Left renal cortex interstitium (tissue), 4 donors: ENCODE measurements at places on chromosomes 5 and 9.

GRCh38 chr9:113580954-113581311 is 117.4 kb downstream of the RGS3 start:
- no peak for DNase-seq

GRCh38 chr5:77751328-77752023 is 24.7 kb downstream of the TBCA start:
- no peak for DNase-seq

DNA sequence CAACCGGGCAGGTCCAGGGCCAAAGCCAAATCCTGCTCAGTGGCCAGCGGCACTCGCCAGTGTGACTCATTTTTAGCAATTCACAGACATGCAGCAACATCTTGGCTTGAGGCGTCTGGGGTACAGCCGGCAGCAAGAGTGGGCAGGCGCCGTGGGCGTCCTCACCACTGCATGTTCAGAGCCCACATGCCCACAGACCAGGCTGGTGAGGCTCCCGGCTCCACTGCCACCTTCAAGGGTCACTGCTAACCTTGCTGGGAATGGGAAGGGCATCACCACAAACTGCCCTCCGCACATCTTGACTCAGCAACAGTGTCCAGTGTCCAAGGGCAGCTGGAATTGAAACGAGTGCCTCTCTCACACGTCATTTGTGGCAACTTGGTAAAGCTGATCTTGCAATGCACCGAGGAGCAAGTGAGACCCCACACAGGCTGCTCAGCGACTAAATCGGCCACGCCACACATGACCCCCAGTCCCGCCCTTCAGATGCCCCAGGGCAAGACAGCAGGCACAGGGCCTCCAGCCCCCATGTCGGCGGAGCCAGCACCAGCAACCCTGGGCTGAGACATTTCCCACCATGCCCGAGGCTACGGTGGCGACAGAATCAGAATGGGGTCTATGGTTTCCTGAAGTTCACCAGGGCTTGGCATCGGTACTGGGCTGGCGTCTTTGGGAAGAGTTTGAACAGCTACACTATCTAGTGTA is 140.3 kb downstream of the ROR2 start:
- no peak for DNase-seq

GRCh38 chr5:160297004-160297403 is 15.4 kb downstream of the CCNJL start:
- no peak for DNase-seq

GRCh38 chr9:97405551-97405950 is 6.3 kb upstream of the TDRD7 start:
- DNase-seq, result no peak

- DNase-seq, result no peak
These were observed 1269.2 kb downstream of the EFNA5 start for GRCh38 chr5:106401561-106401960.

- DNase-seq, result no peak
These were observed 277.6 kb downstream of the TMEM38B start for GRCh38 chr9:105971986-105972385.

DNA sequence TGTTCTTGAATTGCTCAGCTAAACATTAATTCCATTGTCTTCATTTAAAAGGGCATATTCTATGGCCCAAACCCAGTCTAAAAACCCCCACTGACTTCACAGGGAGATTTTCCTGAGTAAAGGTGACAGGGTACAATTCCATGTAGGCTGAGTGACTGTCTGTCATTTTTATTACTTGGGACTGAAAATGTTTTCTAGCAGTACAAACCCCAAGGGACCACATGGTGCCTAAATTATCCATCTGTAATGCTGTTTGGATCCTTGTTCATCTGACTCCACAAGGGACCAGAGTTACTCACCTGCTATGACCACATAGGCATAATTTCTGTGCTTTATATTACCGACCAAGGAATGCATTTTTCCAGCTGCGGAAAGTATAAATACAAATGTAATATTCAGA is 349.1 kb downstream of the ZNF608 start:
- DNase-seq, result no peak

DNA sequence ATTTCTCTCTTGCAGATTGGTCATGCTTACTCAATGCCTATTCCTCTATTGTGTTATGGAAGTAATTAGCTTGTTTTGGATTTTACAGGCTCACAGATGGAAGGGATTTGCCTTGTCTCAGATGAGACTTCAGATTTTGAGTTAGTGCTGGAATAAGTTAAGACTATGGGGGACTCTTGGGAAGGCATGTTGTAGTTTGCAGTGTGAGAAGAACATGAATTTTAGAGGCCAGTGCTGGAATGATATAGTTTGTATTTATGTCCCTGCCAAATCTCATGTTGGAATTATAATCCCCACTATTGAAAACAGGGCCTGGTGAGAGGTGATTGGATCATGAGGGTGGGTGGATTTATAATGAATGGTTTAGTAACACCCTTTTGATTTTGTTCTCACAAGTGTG is 6.1 kb upstream of the TUSC1 start:
- no peak for DNase-seq

GRCh38 chr5:145936401-145937131 is at the start of gene SH3RF2:
Gene SH3RF2 (plus strand): TSS chr5:145936578. CDS start chr5:145937929, 1,351 bp downstream.
- DNase-seq, result peak; percentile 71

DNA sequence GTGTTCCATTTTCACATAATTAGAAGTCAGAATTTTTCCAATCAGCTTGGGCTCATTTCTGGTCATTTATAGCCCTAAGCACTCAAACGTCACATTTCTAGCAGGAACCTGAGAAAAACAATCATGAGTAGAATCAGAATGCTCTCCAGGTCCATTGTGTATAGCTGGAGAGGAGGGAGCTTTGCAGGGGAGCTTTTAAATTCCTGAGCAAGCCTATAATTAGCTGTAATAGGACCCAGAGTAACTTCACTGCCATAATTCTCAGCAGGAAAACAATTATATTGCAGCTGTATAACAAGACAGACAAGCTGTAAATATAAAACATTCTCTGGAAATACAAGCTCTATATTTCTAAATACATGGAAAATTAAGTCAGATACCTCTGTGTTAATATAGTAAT is 637.6 kb upstream of the SGCD start:
- no peak for DNase-seq

GRCh38 chr9:73979894-73980264 is 517.3 kb upstream of the RORB start:
- no peak for DNase-seq

- DNase-seq, result no peak
These were observed 179.1 kb downstream of the MUSK start for GRCh38 chr9:110847671-110848070.

- no peak for DNase-seq
These were observed 59.8 kb downstream of the FOXD1 start for GRCh38 chr5:73388740-73389139.

GRCh38 chr5:10964806-10965205 is 203.8 kb upstream of the DAP start:
- no peak for DNase-seq

DNA sequence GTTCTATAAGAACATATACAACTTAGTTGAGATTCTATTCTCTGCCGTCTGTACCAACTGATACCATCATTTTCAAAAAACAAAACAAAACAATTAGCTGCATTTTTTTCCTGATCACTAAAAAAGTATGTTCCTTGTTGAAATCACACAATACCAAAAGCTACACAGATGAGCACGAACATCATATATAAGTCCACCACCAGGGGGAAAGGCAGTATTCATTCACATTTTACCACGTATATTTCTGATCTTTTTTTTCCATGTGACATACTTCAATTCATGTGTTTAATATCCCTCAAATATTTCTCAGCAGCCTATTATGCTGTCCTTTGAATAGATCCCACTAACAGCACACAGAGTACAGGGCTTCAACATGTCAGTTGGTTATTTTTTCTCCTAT is 40.6 kb downstream of the IRX2 start:
- no peak for DNase-seq

DNA sequence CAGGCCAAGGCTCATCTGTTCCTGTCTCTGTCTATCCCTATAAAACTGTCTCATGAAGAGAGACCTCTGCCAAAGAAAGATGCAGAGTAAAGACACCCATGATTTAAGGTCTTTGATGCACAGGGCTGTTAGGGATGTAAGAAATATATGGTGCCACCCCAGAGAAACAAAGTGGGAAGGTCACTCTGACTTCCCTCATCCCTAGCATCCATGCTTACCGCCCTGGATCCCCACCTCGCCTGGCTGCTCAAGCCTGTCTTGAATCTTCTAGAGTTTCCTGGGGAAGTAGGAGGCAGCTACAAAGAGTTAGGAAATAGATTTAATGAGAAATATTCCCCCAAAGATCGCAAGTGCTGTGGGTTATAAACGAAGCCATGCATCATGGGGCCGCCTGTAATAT is 349.2 kb downstream of the SLIT3 start:
- DNase-seq, result no peak

GRCh38 chr5:55438998-55439397 is 95.8 kb downstream of the PLPP1 start:
- DNase-seq, result peak; percentile 65

- no peak for DNase-seq
These were observed 51.7 kb upstream of the CAMK4 start for GRCh38 chr5:111172504-111172903.

- DNase-seq, result no peak
These were observed 31.7 kb downstream of the NRG2 start for GRCh38 chr5:140011297-140011802.

DNA sequence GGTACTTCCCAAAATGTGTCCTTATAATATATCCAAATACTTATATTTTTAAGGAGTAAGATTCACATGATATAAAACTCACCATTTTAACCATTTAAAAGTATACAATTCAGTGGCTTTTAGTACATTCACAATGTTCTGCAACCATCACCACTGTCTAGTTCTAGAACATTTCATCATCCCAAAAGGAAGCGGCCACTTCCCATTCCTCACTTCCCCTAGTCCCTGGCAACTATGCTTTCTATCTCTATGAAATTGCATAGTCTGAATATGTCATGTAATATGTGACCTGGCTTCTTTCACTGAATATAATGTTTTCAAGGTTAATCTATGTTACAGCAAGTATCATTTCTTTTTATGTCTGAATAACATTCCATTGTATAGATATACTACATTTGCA is 615.1 kb upstream of the SGCD start:
- no peak for DNase-seq

- no peak for DNase-seq
These were observed 63.5 kb upstream of the GARNL3 start for GRCh38 chr9:127201071-127201541.

- DNase-seq, result no peak
These were observed 208.0 kb downstream of the CYLC2 start for GRCh38 chr9:103203172-103203571.

DNA sequence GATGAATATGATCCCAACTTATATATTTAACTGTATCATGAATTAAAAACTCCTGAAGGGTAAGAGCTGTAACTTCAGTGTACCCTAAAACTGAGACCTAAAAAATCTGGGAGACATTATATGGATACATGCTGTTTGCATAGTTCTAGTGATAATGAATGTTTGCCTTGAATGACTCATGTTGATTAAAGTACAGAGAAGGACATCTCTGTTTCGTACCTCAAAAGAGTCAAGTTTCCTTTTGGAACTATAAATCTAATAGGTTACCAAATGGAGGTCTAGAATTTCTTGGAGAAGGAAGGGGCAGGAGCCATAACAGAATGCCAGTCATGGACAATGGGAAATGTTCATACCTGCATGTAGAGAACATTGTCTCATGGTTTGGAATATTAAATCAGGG is 168.1 kb downstream of the SNCAIP start:
- DNase-seq, result no peak

DNA sequence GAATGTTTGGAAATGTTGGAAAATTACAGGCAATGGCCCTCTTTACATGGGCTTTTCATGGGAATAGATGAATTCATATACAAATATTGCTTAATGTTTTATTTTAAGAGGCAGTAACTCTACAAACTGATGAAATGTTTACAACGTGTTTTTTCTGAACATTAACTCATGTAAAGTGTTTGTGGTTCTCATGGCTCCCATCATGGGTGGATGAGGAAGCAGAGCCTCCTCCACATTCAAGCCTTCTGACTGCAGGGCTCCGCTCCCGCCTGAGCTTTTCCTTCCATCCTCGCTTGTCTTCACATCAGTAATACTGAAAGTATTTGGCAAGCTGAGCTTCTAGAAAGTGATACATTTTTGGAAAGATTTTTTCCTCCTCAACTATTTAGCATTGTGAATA is 204.2 kb downstream of the ARHGAP26 start:
- no peak for DNase-seq

DNA sequence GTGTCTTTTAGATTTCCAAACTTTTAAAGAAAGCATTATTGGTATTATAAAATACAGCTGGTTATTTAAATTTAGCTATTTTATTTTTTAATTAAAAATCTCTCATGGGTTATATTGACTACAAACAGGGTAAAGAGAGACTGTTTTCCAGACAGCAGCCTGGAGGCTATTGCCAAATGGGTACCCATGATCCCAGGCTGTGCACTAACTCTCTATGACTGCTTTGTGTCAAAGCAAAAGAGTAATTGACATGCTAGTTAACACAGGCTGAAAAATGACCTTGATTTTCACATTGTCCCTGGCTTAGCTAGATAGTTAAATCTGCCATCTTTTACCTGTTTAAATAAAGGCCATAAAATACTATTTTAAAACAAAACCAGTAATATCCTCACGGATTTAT is 589.7 kb downstream of the ANXA1 start:
- no peak for DNase-seq

DNA sequence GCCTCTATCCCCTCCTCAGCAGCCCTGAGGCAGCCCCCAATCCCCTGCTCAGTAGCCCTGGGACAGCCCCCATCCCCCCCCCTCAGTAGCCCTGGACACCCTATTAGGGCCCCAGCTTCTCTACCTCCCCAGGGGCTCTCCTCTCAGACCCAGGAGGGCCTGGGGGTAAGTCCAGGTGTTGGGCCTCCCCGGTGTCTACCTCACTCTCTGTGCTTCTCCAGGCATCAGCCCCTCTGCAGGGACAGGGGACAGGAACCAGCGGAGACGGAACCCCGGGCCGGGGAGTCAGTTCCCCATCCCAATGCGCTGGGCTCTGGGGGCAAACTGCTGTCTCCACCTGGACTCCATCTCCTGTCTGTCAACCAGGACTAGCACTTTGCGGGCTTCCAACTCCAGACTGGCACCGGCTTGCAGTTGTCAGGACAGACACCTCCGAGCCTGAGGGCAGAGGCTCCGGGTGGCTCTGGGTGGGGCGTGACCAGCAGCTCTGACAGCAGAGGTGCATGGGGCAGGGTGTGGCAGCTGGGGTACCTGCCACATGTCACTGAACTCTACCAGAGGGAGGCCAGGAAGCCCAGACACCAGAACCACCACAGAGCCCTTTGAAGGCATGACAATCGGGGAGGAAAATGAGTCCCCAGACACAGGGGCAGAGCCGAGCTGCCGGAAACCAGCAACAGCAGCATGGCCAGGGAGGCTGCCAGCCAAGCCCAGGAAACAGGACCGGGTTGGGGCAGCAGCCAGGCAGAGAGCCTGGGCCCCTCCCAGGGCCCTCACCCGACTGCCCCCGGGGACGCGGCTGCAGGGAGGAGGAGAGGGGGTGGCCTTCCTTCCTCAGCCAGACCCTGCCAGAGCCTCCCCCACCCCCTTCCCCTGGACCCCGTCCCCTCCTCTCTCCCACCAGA is 17.7 kb upstream of the UBAC1 start:
- no peak for DNase-seq

- DNase-seq, result no peak
These were observed 10.8 kb downstream of the NR4A3 start for GRCh38 chr9:99832558-99832864.
